ENCODE measurements at places on chromosomes 1 and 21.

- peak; percentile 48 for DNase-seq
Measured at GRCh38 chr1:211833174-211833820, 2.7 kb upstream of the LPGAT1 start.

- DNase-seq = peak; percentile 78
Measured at GRCh38 chr1:211610779-211611556, 32.0 kb upstream of the SLC30A1 start.

GRCh38 chr1:223087291-223088255 lies 55.5 kb downstream of the TLR5 start:
- no peak for DNase-seq

DNA sequence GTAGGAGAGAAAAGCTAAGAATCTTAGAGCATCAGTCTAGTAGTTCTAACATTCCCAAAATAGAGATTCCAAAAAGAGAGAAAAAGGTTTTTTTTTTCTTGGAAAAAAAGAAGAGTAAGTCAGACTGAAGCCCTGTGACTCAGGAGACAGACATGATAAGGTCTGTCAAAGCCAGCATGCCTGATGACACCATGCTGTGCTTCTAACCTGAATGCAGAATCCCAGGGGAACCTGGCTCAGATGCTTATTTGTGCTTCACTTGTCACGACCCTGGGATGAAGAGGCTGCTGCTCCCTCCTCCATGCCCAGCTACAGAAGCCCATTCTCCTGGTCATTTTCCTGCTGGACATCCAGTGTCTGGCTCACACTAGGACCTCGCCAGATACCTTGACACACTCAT lies 44.3 kb downstream of the ERICH3 start:
- DNase-seq = no peak
